MCF 10A (cell line): ENCODE measurements at places on chromosomes 2 and 18.

DNA sequence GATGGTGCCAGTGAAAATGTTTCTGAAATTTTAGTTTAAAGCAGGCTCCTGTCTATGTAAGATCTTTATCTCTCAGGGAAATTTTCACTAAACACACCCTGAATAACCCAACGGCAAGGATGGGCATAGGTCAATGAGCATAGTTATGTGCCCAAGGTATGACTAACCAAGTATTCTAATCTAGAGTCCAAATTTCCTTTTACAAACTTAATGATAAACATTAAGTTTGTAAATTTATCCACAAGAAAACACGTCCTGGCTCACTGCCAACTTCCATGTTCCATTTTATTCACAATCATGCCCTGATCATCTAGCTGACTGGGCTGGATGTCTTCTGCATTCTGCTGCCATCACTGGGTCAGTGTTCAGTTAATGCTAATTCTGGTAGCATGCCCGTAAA is 151.2 kb downstream of the SRBD1 start:
- peaks cover 6% of the 10 kb centered on the region for H3K36me3 ChIP-seq
- H3K27me3 ChIP-seq: no peaks in the 10 kb centered on the region
- H3K4me1 ChIP-seq: peaks cover 12% of the 10 kb centered on the region
- DNase-seq: no peak

- H3K27me3 ChIP-seq: no peaks in the 10 kb centered on the region
- peaks cover 6% of the 10 kb centered on the region for H3K4me1 ChIP-seq
- no peaks in the 10 kb centered on the region for H3K36me3 ChIP-seq
- no peak for DNase-seq
These were observed 45.7 kb downstream of the STK39 start for GRCh38 chr2:168201584-168202116.

- H3K4me1 ChIP-seq: no peaks in the 10 kb centered on the region
- no peak within 1 kb of the TSS for H3K4me3 ChIP-seq
- no peaks in the 10 kb centered on the region for H3K27me3 ChIP-seq
- DNase-seq: no peak
These were observed at the start of gene ZAP70 for GRCh38 chr2:97713296-97714083. Gene ZAP70, plus strand, starts transcription at chr2:97713576. Its CDS starts 10,461 bp downstream, at chr2:97724037.

GRCh38 chr2:169361706-169362117 is 622 bp downstream of the LRP2 start:
- peaks cover 29% of the 10 kb centered on the region for H3K4me1 ChIP-seq
- H3K36me3 ChIP-seq: no peaks in the 10 kb centered on the region
- peaks cover 85% of the 10 kb centered on the region for H3K27me3 ChIP-seq
- DNase-seq: no peak
